GOT3 (cell line): ENCODE measurements at places on chromosomes 12 and 14.

GRCh38 chr12:27896419-27896990 lies 76.0 kb downstream of the PTHLH start:
- no peak for DNase-seq

DNA sequence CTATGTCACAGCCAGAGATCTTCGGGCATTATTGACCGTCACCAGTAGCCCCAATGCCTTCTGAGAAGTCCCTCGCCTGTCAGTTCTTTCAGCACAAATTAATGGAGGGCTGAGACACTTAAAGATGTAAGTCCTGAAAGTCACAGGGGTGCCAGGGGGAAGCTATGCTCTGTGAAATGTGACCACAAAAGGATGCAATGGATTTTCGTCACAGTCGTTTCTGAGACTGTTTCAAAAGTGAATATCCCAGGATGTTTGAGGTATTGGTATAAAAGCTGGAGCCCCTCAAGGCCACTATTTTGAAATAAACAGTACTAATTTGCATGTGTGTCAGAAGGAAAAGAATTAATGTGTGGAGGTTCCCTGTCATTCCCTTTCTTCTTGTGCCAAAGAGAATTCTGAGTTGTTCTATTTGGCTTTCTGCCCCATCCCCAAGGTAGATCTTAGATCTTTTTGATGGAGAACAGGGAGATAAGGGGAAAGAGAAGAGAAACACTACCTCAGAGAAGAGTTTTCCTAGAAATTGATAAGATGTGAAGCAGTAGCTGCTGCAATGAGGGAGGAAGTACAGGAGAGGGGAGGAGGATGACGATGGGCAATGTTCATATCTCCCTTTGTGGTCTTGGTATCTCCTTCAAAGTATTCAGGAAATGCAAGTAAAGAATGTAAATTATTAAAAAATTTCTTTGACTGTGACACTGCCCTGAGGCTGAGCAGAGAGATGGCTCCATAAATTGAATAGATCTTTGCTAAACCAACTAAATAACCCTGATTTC lies 101.8 kb upstream of the NAP1L1 start:
- DNase-seq: no peak

DNA sequence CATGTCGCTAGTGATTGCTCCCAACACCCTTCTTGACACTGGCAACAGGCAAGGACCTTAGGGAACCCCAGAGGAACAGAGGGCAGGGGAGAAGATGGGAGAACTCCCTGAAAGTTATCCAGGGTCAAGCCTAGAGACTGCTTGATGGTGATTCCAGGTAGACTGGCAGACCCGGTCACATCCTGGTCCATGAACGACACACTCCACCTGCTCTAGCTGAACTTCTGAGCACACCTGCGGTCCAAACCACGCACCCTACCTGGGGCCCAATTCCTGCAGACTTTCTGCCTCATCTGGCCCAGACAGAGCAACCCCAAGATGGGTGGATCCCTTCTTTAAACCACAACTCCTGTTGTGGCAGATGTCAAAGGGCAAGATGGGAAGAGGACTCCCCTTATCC lies 34.2 kb downstream of the NCKAP5L start:
- no peak for DNase-seq

DNA sequence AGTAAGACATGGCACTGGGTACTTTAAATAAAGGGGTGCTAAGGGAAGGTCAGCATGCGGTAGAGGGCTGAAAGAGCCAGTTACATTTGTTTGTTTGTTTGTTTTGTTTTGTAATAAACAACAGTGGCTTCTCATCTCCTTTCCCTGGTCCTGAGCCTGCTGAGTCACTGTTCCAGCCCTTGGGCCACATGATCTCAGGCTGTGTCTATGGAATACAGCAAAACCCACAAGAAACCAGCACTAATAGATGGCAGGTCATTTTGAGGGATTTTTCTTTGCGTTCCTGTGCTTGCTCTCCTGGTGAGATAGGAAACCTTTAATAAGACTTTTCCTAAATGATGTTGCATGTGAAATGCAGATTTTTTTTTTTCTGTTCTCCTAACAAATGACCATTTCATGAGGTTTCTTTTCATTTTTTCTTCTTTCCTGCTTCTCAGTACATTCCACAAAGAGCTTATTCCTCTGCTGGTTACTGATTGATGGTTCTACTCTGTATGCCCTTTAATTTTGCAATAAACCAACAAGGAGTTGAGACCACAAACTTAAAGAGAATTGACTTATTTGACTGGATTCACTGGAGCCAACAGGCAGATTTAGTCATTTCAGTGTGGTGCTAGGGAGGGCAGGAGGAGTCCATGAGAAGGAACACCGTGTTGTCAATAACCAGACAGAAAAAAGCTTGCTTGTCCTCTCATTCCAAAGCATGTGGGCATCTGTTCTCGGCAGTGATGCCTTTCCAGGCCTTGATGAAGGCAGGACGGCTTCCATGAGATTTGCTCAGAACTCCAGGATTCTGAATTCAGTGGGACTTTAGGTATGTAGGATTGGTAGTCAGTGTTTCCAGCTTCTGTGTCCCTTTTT lies 459.2 kb downstream of the RAD51B start:
- DNase-seq: no peak

GRCh38 chr14:99566009-99566389 lies 38.0 kb downstream of the CCDC85C start:
- no peak for DNase-seq

DNA sequence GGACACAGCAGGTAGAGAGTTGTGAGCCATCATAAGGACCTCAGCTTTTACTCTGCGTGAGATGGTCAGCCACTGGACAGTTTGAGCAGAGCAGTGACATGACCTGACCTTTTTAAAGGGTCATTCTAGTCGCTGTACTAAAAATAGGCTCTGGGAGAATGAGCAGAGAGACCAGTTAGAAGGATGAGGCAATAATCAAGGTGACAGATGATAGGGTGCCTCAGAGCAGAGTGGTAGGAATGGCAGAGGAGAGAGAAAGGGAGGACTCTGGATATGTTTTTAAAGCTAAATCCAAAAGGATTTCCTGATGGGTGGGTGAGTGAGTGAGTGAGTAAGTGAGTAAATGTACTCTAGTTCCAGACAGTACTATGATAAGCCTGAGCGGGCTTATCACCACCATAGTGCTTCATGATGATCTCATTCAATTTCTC lies 83.6 kb upstream of the ARHGAP5 start:
- no peak for DNase-seq

DNA sequence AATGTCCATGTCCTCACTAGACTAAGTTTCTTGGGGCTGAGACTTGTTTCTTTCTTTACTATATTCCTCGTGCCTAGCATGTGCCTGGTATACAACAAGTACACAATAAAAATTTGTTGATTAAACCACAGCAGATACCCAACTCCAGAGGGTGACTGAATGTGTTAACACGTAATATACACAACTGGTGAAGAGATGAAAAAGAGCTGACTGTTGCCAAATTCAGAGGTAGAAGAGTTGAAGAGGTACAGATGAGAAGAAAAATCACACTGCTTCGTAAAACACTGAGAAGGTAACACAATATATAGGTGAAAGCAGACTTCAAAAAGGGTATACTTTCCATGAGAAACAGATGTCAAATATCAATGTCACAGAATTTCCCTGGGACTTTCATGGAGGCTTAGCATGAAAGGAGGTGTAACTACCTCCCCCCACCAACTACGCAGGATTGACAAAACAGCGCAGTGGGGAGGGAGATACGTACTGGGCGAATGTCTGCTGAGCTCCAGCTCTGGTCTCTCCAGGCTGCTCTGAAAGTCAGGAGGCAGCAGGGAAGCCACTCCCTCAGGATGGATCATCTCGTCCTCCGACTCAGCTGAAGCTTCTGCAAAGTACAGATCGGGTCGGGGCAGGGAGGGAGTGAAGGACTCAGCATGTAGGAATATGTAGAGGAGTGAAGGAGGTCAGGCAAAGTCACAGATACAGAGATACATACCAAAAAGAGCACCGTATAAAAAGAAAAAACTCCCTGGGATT lies 5.3 kb downstream of the ACIN1 start:
- no peak for DNase-seq

DNA sequence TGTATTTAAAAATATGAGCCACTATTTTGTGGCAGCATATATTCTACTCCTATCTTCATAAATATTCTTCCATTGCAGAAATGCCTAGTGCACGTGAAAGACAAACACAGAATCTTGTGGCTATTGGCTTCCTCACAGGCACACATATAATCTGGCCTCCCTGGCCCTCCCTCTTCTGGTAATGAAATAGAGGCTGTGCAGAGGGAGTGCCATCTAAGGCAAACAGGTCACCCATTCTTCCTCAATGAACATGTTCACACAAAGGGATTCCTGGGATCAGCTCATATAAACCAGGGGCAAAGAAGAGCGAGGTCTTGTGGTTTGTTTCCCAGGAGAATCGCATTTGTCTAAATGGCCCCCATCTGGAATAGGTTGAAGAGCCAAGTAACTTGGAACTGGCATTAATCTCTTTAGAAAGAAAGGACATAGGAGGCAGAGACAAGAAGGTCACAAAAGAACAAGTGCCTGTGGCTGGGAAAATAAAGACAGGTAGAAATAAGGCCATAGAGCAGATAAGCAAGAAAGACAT lies 171.6 kb upstream of the PTPRQ start:
- DNase-seq: no peak

DNA sequence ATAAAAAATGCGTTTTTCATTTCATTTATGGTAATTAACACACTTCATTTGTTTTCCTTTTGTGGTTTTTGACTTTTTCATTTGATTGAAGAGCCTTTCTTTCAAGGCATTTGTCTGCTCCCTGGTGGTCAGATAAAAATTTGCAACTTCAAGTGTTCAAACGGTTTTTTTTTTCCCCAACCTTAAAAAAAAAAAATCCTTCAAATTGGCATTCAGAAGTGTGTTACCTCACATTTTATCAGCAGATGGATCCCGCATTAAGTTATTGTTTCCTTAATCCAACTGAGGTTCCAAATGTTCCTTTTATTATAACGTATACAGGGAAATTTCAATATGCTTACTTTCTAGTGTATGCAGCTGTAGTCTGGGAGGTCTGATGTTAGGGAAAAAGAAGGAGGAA lies 47.2 kb downstream of the MYF5 start:
- DNase-seq: no peak

DNA sequence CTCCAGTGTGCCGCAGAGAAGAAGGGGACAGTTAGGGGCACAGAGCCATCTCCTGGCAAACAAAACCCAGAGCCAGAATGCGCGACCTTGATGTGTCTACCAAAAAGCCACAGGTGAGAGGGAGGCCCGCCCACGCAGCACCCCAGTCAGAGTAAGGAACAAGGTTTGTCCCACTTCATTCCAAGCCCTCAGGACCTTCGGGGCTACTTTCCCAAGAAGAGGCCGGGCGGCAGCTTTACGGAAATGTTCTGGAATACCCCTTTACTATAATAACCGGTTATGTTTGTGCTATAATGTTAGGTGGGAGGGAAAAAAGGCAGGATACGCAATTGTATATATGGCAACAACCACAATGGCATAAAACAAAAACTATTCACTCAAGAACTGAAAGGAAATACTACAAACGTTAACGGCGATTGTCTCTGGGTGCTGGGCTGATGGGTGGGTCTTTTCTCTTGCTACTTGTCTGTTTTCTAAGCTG lies 12.3 kb downstream of the CCDC88C start:
- DNase-seq: no peak

- DNase-seq: no peak
Observed at GRCh38 chr12:33423706-33424105, 15.9 kb downstream of the SYT10 start.

- DNase-seq: no peak
Observed at GRCh38 chr14:102094101-102094500, 7.3 kb upstream of the HSP90AA1 start.

- DNase-seq: no peak
Observed at GRCh38 chr14:51533160-51533559, 118.5 kb upstream of the FRMD6 start.

- DNase-seq: no peak
Observed at GRCh38 chr12:94141892-94142291, 6.5 kb upstream of the PLXNC1 start.

- DNase-seq: no peak
Observed at GRCh38 chr12:31599053-31599452, 8.1 kb upstream of the DENND5B start.

DNA sequence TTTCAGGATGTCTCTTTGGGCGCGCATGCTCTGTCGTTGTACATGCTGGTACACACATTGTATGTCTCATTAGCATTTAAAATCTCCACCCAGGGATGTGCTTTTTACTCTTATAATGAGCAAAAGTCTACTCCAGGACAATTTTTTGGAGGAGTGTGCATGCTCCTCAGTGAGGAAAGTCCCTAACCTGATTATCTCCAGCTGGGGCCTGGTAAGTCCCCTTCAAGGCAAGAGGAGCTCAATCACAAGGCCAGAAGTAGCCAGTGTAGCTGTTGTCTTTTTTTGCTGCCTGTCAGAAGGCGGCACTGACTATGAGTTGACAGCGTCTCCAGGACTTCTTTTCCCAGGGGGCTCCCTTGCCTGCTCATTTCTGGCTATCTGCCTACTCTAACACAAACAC lies 218.3 kb upstream of the CNTN1 start:
- no peak for DNase-seq

- DNase-seq: no peak
Observed at GRCh38 chr14:76282581-76282980, 93.4 kb upstream of the ESRRB start.

GRCh38 chr14:96275177-96276112 lies 19.4 kb downstream of the BDKRB1 start:
- DNase-seq: no peak

- no peak for DNase-seq
Observed at GRCh38 chr14:93320489-93320888, 12.3 kb downstream of the BTBD7 start.

GRCh38 chr12:25557830-25558436 lies 4.8 kb upstream of the LMNTD1 start:
- no peak for DNase-seq

- DNase-seq: no peak
Observed at GRCh38 chr14:99288948-99289347, 17.0 kb upstream of the BCL11B start.

- no peak for DNase-seq
Observed at GRCh38 chr12:132178801-132179401, 34.6 kb downstream of the NOC4L start.

DNA sequence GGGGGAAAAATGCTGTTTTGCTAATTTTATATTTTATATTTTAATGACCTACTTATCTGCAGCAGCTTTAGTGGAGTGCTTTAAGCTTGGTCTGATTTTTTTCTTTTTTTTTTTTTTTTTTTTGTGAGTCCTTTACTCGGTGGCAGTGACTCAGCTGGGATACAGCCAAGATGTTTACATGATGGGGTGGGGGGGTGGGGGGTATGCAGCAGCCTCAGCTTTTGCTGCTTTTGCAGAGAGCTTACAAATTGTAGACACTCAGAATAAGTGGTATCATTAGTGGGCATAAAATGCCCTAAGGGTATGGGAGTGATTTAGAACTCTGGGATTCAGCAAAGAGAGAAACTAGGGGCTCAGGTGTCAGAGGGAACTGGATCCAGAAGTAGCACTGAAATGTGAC lies 38.2 kb upstream of the ARHGAP5 start:
- no peak for DNase-seq

- no peak for DNase-seq
Observed at GRCh38 chr14:60195179-60195810, 30.1 kb upstream of the DHRS7 start.

DNA sequence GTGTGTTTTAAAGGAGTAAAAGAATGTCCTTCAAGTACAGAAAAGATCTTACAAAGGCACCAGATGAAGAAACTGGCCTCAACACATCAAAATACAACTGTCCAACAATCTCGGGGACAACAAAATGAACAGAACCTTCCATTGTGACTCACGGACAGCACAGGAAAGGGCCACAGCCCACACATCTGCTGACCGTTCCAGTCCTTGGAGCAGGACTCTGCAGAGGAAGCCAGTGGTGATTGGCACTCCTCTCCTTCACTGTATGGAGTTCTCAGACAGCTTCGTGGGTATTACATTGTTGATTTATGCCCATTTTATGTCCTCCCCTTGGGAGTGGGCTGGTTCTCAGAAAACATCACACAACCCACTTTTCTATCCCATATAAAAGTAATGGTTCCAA lies 32.5 kb upstream of the TC2N start:
- DNase-seq: no peak

- no peak for DNase-seq
Observed at GRCh38 chr12:62258941-62259630, 1.1 kb upstream of the USP15 start.
